CD4-positive, alpha-beta T cell treated with Interleukin-1 beta for 1 hour (primary cell): ENCODE measurements at places on chromosomes 7 and 10.

DNA sequence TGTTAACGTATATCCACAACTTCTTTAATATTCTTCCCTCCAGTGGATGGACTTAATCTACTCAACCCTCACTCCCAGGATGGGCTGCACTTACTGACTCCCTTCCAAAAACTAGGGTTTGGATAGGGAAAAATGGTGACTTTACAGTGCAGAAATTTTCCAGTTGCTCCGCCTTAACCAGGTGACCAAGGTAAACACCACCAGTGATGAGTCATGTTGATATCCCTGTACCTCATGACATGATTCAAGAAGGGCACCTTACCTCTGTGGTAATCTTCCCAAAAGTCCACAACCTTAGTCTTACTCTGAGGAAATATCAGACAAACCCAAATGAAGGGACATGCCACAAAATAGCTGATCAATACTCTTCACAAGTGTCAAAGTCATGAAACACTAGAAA lies 3.5 kb upstream of the GSTK1 start:
- DNase-seq: no peak

- no peak for DNase-seq
Measured at GRCh38 chr7:87339373-87339897, 6.0 kb upstream of the CROT start.

- DNase-seq: no peak
Measured at GRCh38 chr7:107701191-107701590, 40.6 kb downstream of the SLC26A4 start.

DNA sequence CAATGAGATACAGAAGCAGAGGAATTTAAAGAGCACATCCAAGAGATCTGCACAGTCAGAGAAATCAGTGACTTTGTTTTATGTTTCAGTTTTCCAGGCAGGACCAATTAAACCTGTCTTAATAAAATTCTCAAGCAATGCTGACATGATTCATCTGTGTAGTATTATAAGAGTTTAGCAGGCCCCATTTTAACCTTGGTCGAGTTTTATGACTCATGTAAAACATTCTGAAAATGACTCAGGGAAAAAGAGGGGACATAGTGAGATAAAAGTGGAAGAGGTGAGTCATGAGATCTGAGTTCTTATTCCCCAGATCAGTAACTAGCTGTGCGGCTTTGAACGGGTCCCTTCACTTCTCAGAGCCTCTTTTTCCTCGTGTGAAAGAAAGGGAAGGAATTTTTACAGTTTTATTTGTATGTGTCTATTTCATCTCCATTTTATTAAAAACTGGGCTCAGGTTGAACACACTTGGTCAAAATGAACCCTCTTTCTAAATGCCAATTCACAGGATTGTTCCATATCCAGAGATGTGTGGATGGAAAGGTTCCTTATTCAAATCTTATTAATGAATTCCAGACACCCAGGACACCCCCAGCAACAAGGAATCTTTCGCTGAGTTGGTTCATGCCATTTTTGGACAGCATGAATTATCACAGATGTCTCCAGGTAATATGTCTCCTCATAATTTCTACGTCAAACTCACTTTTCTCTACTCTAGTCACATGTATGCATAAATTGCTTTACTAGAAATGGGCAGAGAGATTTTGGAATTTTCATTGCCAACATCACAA lies 143.2 kb downstream of the JAZF1 start:
- no peak for DNase-seq

- no peak for DNase-seq
Measured at GRCh38 chr10:35421553-35422178, 85.4 kb downstream of the CCNY start.

DNA sequence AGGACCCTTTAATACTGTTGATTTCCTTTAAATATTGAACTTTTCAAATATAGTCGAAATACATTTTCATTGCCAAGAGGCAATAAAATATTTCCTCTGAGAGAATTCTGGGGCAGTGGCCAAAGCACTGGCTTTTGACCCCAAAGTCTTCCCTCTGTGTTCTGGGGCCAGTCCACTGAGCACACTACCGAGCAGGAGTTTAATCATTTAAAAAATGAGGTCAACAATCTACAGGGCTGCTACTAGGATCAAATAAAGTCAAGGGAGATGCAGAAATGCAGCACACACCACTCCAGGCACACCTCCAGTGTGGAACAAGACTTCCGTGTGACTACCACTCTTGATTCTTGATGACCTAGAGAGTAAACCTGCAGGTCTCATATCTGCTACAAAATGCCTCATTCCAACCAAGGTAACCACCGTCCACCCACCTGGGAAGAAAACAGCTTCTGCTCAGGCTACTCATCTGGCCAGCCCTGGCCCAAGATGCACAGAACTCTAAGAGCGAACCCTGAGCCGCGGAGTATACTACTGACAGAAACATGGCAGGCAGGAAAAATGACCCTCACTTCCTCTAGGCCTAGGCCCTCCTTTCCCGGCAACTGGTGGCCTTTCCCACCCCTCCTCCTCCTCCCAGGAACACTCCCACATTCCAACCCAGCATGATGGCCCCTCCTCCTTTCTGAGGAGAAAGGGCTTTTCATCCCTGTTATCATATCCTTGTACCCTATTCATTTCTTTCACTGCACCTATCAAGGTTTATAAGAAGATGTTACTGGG lies 97.7 kb downstream of the ALOX5 start:
- no peak for DNase-seq

DNA sequence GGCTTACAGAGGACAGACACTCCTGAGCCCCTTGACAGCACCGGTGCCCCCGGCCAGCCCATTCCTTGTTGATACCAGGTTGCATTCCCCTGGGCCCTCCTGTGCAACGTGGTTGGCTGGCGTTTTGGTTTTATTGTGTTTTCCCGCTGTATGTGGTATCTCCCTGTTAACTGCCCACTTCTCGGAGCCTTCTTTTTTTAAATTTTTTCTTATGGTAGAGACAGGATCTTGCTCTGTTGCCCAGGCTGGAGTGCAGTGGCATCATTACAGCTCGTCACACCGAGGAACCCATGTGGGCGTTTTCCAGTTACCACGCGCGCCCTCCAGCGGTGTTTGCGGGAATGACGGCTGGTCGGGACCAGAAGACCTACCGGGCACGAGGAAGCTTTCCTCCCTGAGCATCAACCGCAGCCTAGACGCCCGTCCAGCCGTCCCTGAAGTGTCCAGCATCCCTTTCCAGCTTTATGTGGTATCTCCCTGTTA lies 16.9 kb upstream of the ZFAND2A start:
- DNase-seq: peak; percentile 77

DNA sequence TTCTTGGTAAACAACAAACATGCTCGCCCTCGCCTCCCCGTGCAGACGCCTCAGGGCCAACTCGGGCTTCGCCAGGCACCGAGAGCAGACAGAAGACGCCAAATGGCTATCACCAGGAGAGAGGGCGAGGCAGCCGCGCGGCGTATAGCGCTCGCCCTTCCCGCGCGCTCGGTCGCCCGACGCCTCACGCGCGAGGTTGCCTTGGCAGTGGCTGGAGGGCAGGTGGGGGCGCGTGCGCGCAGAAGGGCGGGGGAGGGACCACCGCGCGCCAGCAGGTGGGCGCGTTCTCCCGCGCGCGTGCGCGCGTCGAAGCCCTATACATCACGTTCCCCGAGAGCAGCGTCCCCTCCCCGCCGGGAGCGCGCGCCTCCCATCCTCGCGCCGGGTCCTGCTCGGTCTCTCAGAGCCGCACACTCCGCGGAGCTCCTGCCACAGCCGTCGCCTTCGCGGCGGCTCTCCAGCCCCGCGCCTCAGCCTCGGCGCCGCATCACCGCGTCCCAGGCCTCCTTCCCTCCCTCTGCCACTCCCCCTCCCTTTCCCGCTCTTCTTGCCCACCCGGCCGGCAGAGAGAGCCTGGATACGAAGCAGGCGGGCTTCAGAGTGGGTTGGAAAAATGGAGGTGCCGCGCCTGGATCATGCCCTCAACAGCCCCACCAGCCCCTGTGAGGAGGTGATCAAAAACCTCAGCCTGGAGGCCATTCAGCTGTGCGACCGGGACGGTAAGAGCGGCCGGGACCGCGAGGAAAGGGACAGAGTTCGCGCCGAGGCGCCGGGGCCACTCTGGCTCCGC lies at the start of gene PHYHIPL:
Gene PHYHIPL, plus strand, starts transcription at position 403 of the 790 bp plus-strand sequence. Its CDS starts 211 bp downstream, at position 614.
- DNase-seq: no peak

DNA sequence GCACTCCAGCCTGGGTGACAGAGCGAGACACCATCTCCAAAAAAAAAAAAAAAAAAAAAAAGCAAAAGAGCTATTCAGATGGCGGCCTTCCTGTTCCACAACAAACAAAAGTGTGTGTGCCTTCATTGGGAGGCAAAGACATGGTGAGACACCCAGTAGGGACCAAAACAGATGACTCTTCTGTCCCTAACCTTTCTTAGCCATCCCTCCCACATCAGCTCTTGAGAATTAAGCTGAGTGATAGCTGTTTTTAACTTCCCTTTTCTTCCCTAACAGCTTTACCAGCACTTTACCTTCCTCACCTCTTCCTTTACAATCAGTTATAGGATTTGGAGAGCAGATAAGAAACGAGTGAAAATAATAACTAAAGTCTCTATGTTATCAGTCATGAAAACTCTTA lies 48.2 kb downstream of the ARMH3 start:
- no peak for DNase-seq

DNA sequence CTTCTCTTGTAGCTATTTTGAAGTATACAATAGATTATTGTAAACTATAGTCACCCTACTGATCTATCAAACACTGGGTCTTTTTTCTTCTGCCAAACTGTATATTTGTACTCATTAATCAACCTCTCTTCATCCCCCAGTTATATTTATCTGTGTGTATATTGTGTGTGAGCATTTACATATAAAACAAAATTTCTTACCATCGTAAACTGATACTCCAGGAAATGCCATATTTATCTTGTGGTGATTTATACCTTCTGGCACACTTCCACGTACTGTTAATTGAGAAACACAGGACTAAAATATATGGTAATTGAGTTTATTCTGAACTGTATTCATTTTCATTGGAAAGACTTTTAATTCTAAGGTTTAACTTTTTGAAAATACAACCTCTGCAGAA lies 18.9 kb downstream of the ANLN start:
- no peak for DNase-seq

DNA sequence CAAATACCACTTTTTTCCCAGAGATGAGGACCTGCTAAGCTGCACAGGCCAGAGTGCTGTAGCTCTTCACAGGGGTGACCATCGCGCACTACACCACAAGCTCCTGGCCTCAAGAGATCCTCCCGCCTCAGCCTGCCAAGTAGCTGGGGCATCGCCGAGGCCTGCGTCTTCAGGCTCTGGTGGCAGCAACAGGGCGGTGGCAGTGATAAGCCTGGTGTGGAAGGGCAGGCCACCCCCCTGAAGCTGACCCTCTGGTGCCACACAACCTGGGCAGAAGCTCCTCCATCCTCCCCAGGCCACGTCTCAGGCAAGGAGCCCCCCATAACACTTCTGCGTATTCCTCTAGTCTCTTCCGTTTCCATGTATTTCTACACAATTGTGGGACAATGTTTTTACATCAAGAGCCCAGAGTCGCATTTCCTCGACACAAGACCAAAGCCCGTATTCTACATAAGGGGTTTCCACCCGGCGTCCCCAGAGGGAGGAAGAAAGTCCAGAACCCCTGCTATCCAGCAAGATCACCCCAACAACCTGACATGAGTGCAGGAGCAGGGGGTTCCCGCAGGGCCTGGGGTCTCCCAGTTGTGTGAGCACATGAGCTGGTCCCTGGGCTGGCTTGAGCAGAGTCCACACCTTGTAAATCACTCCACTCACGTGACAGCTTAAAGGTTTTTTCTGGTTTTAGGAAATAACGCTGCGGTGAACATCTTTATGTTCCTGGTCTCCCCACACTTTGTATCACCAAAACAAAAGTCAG lies 37.6 kb upstream of the NCAPG2 start:
- no peak for DNase-seq
